ENCODE measurements at places on chromosomes 1 and 21.

GRCh38 chr1:12114340-12114683, 51.2 kb downstream of the TNFRSF8 start:
- DNase-seq: no peak

- no peak for DNase-seq
These were observed 192.4 kb downstream of the LRRIQ3 start for GRCh38 chr1:74005533-74005932.

- no peak for DNase-seq
These were observed 96.1 kb upstream of the PRMT6 start for GRCh38 chr1:106960412-106960811.

- peak; percentile 78 for DNase-seq
These were observed 10.8 kb downstream of the GPR3 start for GRCh38 chr1:27403065-27403726.

DNA sequence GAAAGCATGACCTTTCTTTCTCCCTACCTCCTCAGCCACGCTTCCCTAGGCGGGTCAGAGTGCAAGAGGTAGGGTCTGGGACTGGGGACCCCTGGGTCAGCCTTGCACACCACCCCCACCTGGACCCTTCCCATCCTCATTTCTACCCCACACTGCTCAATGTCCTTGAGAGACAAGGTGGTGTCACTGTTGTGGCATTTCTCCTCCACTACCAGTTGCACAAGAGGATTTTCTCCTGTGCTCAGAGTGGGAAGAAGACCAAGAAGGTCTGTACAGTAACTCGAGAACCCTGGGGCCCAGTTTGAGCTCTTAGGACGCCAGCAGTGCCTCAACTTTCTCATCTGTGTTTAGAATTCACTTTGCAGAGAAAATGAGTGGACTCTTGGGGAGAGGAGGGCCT, 49.4 kb upstream of the CD34 start:
- DNase-seq: no peak

- no peak for DNase-seq
These were observed 72.0 kb upstream of the ATF3 start for GRCh38 chr1:212536586-212536985.

- DNase-seq: no peak
These were observed 49.7 kb downstream of the NTPCR start for GRCh38 chr1:232999956-233000625.

GRCh38 chr1:185593271-185593670, 140.9 kb upstream of the HMCN1 start:
- no peak for DNase-seq

- no peak for DNase-seq
These were observed 3.3 kb upstream of the SLAMF8 start for GRCh38 chr1:159823406-159823805.

DNA sequence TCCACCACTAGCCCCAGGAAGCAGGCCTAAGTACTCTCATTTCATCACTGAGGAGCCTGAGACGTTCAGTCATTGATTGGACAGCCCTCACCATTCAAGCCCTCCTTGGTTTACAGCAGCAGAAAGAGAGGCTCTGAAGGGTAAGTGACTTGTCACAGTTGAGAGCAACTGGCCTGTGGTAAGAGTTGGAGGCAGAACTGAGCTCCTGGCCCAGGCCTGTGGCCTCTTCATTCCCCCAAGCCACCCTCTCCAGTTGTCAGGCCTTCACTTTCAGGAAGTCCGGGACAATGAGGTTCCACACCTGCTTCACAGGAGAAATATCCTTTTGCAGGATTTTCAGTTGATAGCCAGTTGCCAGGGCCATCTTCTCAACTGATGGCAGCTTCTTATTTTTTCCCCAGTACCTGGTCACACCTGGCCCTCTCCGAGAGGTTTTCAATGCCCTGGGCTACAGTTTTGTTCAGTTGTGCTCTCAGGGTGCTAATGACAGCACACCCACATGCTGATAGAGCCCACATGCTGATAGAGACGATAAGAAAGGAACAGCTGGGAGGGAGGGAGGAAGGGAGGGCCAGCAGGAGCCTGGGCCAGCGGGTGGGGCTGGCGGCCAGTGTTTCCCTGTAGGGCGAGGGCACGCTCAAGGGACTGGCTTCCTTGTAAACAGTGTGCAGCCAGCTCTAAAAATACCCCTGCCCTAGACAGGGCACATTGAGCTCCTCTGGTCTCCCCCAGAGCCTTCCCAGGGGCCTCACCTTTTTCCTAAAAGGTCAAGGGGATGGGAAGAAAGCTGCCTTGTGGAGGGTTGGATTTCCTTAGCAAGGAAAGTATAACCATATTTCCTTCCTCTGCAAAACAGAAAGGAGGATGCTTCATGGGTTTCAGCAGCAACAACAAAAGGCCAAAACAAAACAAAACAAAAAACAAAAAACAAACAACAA, 112.7 kb upstream of the JUN start:
- DNase-seq: no peak

GRCh38 chr1:150613061-150613920, 16.1 kb downstream of the ENSA start:
- DNase-seq: peak; percentile 74

GRCh38 chr21:32884062-32884461, 112.5 kb upstream of the PAXBP1 start:
- DNase-seq: no peak

DNA sequence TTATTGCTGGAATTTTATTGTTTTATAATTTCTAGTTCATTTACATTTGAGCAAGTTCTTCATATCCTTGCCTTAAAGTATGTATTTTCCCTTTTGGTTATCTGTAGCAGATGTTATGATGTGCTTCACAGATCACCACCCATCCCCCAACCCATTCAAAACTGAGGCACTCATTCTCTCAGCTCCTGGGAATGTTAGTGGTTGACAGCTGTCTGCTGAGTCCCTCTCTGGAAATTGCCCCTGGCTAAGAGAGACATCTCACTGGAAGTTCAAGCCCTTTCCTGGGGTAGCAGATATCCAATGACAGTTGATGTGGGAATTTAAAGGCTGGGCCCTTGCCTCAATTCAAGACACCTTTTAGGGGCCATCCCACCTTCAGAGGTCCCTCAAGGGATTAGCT, 4.3 kb upstream of the DPYD start:
- no peak for DNase-seq

GRCh38 chr1:204102739-204103430, 30.0 kb downstream of the SOX13 start:
- DNase-seq: no peak

DNA sequence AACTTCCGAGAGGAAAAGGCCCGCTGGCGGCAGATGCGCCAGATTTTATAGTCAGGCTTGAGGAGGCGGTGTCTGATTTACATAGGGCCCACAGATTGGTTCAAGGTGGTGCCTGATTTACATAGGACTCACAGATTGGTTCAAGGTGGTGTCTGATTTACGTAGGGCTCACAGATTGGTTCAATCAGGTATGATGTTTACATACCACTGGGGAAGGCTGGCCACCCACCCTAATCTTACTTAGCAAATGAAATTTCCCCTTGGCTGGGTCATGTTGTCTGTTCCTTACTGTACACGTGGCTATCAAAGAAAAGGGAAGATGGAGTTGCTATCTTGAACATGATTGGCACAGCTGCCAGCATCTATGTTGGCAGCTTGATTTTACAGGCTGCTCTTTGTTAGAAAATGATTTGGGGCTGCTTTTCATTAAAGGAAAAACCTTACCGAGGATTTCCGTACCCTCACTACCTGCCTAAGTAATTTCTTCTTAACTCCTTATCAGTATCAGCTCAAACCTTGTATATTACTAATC, 96.3 kb downstream of the SETD4 start:
- DNase-seq: no peak

GRCh38 chr1:113194846-113195830, 122.1 kb downstream of the LRIG2 start:
- no peak for DNase-seq

DNA sequence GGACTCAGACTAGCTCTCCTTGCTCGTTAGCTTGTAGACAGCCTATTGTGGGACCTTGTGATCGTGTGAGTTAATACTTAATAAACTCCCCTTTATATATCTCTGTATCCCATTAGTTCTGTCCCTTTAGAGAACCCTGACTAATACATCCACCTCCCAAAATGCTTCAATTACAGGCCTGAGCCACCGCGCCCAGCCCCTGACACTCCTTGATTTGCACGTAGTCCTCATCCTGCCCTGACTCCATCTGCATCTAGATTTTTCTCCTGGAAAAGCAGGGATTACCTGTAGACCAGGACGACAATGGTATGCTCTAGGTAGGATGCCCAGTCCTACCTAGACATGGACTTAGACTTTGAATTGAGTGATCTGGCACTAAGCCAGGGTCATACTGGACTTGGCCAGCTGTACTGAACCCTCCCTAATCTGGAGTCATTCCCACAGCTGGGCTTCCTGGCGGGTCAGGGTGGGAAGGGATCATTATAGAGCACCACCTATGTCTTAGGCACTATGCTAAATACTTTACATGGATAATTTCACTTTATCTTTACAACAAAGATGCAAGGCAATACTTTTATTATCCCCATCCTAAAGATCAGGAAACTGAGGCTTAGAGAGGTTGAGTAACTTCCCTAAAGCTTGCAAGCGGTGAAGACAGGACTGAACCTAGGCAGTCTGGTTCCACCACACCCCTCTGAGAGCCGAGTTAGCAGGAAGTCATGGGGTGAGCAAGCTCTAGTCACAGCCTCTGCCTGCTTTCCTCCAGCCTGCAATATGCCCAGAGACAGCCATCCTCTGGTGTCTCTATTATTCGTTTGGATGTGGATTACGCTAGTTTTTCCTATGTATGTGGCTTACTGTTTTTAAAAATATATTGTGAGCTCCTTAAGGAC, 89.4 kb downstream of the DTL start:
- no peak for DNase-seq

GRCh38 chr21:33441489-33442477, 38.0 kb downstream of the TMEM50B start:
- DNase-seq: peak; percentile 77

- DNase-seq: no peak
These were observed 42.9 kb upstream of the RCAN3 start for GRCh38 chr1:24459551-24460266.

DNA sequence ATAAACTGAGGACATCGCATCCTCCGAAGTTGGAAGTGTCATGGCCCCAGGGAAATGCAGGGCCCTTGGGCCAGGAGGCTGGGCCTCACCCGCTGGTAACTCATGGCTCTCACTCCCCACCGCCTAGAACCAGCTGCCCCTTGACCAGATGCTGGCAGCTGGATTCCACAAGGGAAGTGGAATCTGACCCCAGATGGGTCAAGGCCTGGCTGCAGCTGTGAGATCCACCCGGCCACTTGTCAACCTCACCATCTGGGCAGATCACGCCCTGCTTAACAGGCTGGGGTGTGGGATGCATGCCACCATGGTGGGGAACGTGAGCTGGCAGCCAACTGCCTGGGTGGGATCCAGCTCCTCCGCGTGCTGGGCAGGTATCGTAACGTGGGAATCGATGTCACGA, 25.5 kb downstream of the KCNAB2 start:
- DNase-seq: no peak

- no peak for DNase-seq
These were observed 17.8 kb upstream of the HSD17B7 start for GRCh38 chr1:162772571-162773154.
